Amygdala (tissue), 56 donors: ENCODE measurements at places on chromosomes 1 and 21.

DNA sequence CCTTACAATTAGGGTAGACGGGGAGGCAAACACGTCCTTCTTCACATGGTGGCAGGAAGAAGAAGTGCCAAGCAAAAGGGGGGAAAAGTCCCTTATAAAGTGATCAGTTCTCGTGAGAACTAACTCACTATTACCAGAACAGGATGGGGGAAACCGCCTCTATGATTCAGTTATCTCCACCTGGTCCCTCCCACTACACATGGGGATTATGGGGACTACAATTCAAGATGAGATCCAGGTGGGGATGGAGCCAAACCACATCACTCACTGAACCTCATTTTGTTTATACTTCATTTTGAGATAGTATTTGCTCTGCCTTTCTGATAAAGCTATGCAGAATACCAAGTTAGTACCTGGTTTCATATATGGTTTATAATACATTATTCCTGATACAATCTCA, 26.5 kb downstream of the APP start:
- DNase-seq: no peak

DNA sequence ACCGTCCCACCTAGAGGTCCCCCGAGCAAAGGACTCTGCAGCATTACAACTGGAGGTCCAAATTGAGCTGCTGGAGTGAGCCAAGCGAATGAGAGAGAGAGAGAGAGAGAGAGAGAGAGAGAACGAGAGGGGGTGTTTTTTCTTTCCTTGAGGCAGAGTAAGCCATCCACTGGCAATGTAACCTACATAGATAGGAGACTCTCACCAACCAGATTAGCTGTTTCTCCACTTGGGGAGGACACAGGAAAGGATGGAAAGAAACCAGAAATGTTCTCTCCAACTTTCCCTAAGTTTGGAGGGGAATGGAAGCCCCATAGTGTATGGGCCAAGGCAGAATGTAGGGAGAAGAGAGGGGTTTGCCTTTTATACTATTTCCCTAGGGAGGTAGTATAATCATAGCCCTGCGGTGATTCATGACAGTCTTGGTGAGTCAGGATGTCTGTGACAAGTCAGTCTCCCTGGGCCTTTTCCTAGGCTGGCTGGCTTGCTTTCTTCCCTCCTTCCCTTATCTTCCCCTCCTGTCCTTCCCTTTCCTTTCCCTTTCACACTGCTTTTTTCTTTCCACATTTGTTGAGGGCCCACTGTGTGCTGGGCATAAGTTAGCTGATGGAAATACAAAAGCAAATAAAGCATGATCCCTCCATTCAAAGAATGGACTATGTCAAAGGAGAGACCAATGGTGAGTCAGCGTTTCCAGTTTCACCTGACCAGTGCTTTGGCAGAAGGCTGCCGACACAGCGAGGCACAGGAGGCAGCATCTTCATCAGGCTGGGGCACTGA, 7.1 kb downstream of the FNDC7 start:
- no peak for DNase-seq

- no peak for DNase-seq
Measured at GRCh38 chr1:156624814-156625435, 5.7 kb downstream of the HAPLN2 start.

GRCh38 chr1:64107118-64107519, 96.3 kb upstream of the UBE2U start:
- no peak for DNase-seq

DNA sequence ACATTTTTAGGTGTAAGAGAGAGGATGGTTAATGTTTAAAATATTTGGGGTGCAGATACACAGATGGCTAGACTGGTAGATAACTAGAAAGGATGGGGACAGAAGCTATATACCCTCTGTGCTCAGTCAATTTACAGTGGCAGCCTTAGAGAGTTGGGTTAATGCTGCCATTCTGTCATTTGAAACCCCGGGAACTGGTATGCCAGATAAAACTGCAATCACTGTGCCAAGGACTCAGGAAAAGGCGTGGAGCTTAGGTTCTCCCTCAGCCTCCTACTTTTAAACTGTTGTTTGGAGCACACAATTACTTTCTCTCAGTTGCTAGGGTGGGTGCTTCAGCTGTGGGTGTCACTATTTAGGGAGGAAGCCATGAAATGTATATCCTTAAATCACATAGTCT, 90.0 kb upstream of the HNRNPU start:
- no peak for DNase-seq

GRCh38 chr1:233183226-233184020, 112.1 kb downstream of the PCNX2 start:
- DNase-seq: no peak
